ENCODE measurements at places on chromosomes 5 and 9. TPM values are rescaled to one million over a fixed set of nuclear protein-coding genes. Genes with fewer than 3 reads are reported as not detected.

DNA sequence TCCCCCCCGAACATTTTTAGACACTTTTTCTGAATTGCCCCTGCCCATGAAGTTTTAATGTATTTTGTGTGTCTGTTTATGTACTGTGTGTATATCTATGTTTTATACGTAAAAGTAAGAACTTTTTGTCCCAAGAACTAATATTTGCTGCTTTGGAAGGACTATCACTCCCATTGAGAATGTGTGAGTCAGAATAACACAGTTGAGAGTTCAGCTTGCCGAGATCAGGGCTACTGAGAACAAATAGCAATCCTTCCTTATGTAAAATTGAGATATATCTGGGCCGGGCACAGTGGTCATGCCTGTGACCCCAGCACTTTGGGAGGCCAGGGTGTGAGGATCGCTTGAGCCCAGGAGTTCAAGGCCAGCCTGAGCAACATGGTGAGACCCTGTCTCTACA, 11.3 kb downstream of the GTF3C4 start:
- DNase-seq, result no peak

DDX4 gene
- not detected for total RNA-seq

TNIP1 gene
- total RNA-seq, result 56.7 TPM

HOMER1 gene
- total RNA-seq, result 7.8 TPM

DNA sequence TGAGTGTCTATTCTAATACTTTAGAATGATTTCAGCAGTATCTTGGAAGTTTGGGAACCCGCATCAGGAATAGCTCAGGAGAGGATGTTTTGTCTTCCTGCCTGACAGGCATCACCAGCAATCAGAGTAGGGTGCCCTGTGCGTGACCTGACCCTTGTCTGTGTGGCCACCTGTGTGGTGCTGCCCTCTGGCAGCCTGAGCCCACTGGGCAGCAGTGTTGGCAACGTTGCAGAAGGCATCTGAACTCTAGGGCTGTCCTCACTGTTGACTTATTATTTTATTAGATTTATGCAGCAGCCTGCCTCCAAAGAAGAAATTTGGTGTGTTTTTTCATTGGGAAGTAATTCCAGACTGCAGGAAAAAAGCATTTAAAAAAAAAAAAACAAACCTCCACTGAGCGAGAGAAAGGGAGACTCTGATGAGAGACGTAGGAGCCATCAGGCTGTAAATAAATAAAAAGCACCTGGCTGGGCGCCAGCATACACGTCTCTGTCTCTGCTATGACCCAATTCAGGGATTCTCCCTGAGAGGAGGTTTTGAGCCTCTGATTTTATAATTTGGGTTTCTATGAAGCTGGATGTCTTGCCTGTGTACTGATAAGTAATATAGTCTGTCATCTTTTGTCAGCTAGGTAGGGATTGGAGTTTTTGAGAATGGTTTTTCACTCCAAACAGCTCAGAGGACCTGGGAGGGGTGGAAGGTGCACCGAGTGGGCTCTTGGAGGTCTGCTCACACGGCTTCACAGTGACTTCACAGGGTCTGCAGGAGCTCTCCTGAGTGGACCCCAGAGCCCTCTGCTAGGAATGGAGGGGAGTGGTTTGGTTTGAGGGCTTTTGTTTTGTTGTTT, 49.0 kb downstream of the FAM78A start:
- DNase-seq, result no peak

GRCh38 chr5:40594811-40595210, 84.9 kb upstream of the PTGER4 start:
- DNase-seq, result no peak

PCDHGA2 gene
- total RNA-seq, result 3.7 TPM

GRCh38 chr9:72271613-72272478, 93.2 kb downstream of the ZFAND5 start:
- no peak for DNase-seq

DNA sequence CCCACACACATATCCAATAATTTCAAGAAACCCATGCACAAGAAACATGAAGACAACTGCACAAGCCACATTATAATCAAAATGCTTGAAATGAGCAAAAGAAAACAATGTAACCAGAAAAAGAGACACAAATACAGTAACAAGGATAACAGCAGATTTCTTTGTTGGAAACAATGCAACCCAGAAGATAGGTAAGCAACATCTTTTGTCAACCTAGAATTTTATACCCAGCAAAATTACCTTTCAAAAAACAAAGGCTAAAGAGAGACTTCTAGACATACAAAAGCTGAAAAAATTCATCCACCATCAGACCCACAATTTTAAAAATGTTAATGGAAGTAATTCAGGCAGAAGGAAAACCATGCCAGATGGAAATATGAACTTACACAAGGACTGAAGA, 5.0 kb upstream of the COL23A1 start:
- no peak for DNase-seq

GRCh38 chr5:31410089-31410488, 121.8 kb downstream of the DROSHA start:
- DNase-seq, result no peak

DNA sequence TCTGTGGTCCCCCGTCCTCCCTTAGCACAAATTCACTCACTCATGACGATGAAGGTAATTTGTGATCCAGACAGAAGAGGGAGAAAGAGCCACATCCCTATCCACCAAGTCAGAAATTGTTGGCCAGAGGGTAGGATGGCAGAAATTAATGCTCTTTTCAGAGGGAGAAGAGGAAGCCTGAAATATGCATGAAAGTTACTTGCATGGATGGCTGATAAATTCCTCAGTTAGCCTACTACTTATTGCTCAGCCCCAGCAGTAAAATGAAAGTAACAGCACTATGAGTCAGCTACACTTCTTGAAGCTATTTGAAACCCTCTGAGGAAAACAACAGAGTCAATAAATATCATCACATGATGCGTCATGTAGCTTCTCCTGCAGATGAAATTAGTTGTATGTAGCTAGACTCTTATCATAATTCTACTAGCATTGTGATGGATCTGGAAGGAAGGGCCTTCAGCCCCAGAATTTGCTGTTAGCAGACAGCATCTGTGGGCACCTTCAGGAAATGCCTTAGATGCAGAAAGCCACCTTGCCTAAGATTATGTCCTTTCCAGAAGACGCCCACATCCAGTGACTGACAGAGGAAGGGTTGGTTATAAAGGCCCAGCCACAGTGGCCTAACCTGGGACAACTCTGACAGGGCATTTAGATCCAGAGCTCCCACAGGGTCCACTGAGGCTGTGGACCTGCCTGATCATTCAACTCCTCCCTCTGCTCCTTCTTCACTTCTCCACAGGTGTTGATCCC, 81.2 kb upstream of the CCDC112 start:
- DNase-seq, result no peak
